ENCODE measurements at places on chromosomes 4 and X.

- DNase-seq = no peak
Measured at GRCh38 chr4:157896726-157897125, 276.1 kb downstream of the GASK1B start.

GRCh38 chrX:9566150-9566621, 101.3 kb downstream of the TBL1X start:
- no peak for DNase-seq

GRCh38 chr4:10629394-10629793, 55.2 kb downstream of the CLNK start:
- DNase-seq = no peak

DNA sequence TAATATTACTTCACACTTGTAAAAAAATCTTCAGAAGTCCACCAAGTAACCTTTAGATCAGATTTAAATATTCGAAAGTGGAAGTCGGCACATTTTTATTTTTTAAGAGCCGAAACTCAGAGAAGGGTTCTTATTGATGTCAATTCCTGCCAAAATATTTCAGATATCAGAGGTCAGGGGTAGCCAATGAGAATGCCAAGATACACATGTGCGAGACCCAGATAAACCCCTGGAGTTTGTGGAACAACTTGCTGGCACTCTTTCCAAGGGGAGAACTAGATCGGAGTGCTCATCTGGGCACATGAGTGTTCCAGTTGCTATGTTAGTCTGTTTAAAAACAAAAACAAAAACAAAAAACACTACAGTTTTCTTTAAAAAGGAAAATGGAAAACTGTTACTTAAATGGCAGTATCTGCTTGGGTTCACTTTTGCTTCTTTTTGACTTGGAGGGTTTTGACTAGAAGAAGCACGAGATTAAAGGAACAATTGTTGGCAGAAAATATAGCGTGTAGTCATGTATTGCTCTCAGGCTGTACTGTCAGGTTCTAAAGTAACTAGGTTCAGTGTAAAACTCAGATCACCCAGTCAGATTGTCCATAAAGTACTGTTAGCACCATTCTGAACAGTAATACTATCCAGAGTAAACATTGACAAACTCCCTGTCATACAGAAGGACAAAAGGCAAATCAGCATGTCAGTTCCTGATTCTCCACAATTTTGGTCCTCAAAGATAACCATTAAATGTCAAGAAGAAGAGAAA, 188.0 kb upstream of the PACRGL start:
- DNase-seq = no peak

GRCh38 chr4:109589119-109589518, 29.1 kb downstream of the MCUB start:
- DNase-seq = peak; percentile 1

GRCh38 chr4:170247596-170247995, 157.8 kb upstream of the AADAT start:
- DNase-seq = no peak

- DNase-seq = no peak
Measured at GRCh38 chr4:81180916-81181315, 34.1 kb downstream of the PRKG2 start.

GRCh38 chr4:120877021-120877420, 45.5 kb downstream of the PRDM5 start:
- no peak for DNase-seq

DNA sequence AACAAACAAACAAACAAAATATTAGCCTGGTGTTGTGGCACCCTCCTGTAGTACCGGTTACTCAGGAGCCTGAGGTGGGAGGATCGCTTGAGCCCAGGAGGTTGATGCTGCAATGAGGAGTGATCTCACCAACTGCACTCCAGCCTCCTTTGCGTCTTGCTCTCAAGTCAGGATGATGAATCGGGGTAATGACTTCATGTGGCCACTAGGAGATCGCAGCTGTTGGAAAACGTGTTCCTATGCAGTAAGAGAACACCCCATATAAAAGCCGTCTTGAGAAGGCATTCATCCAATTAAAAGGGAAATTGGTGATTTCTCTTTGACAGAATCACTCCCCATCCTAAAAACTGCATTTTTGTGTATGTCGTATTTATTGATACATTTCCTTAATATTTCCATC, 6.9 kb downstream of the CCNB3 start:
- no peak for DNase-seq

Data from bone marrow (tissue), 2 donors.